ENCODE measurements at places on chromosomes 1 and 21.
A peak's percentile ranks its signal among the peaks of the same experiment; 100 is the strongest.

DNA sequence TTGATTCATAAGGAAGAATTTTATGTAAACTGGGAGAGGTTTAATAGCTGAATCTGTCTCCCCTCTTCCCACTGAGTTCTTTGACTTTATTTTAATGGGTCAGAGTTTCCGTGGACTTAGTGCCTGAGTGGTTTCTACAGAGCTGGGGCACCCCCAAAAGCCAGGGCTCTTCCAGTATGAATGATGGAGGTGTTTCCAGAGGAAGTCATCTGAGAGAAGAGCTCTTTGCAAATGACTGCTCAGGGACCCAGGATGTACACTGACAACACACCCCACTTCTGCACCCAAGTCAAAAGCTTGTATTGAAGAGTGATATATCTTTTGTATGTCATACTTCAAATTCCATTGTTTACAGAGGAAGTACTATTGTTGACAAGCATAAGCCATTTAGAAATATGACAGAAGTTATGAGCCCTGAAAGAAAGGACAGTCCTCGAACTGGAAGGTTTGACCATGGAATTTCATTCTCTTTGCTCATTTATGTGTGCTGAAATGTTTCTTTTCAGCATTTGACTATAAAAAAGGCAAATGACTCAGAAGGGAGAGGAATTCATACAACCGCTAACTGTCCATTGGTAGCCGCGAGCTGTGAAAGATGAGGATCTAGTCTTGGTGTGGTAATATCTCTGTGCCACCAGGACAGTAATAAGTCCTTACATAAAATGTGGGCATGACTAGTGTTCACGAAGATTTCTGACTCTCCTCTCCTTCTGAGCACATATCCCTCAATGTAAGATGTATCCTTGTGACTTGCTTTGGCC, 25.4 kb upstream of the LMX1A start:
- peak; percentile 22 for DNase-seq

DNA sequence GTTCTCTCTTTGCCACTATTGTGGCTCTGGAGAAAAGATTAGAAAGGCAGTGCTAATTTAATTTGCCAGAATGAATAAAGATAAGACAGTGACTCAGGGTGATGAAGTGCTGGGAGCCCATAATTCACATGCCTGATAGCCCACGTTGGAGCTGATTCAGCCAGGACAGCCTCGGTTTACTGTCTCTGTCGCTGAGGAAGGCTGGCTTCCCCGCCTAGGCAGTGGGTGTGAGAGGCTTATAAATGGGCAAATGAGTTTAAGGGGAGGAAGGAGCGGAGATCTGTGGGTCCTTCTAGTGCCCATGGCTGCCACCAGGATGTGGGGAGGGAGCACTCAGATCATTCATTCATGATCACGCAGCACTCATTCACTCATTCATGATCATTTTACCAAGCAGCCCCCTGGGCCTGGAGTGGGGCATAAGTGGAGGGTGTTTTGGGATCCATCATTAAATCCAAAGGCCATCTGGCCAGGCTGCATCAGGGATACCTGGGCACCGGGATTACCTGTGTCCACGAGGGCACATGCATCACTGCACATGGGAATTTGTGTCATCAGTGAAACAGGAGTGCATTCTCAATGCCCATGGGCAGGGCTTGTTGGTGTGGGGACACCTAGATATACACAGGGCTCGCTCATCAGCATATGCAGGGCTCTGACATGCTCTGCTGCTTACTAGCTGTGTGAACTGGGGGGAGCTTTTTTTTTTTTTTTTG, 315.4 kb downstream of the MATN1 start:
- DNase-seq: no peak

GRCh38 chr21:46552865-46553379, 52.0 kb downstream of the S100B start:
- DNase-seq: no peak

DNA sequence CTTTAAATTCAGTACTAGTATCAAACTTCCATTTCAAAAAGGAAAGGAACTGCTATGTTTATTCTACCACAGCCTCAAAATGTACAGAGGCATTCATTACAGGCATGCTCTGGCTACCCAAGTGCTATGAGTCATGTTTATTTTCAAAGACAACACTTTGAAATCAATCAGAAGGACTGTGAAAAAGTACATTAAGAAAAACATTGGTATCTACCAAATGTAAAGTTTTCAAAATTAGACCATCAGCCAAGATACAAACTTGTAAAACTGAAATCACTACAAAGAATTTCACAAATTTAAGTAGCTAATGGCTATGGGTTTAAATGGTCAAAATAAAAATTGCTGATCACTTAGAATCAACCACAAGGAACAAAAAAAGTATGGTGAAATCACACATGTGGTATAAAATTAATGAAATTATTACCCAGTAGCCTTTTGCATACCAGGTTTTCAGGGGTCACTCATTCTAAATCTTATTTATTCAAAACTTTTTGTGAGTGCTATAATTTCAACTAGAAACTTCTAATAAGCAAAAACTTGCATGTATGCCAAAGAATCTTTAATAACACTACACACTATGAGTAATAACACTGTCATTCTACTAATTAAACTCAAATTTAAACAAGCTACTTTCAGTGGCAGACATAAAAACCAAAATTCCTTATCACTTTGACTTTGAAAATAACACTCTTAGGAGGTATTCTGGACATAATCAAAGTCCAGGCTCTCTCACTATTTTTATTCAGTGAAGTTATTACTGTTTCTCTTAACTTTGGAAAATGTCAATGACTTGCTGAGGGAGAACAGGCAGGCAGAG, 49.2 kb downstream of the ENAH start:
- peak; percentile 73 for DNase-seq

DNA sequence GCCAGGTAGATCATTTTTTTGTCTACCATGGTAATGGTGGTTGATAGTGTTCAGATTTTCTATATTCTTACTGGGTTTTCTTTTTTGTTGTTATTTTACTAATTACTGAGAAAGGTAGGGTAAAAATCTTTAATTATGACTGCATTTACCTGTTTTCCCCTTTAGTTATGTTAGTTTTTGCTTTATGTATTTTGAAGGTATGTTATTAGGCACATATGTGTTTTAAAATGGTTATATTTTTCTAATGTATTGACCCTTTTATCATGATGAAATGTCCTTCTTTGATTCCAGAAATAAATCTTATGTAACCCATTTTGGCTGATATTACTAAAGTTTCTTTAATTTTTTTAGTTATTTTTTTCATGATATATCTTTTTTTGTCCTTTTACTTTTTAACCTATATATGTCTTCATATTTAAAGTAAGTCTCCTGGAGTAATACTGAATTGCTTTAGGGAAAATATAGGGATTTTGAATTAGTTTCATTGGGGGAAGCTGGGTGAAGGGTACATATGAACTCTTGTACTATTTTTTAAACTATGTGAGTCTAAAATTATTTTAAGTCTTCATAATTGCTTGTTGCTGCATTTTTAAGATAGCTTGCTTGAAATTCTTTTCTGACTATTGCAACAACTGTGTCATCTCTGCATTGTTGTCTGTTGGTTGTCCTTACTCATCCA, 22.4 kb downstream of the SLC35A3 start:
- DNase-seq: peak; percentile 9
